Activated CD4-positive, alpha-beta T cell treated with anti-CD3 and anti-CD28 coated beads for 36 hours (primary cell): ENCODE measurements at places on chromosomes 16 and 17.

- no peak for DNase-seq
These were observed 3.5 kb upstream of the YPEL2 start for GRCh38 chr17:59327981-59328290.

DNA sequence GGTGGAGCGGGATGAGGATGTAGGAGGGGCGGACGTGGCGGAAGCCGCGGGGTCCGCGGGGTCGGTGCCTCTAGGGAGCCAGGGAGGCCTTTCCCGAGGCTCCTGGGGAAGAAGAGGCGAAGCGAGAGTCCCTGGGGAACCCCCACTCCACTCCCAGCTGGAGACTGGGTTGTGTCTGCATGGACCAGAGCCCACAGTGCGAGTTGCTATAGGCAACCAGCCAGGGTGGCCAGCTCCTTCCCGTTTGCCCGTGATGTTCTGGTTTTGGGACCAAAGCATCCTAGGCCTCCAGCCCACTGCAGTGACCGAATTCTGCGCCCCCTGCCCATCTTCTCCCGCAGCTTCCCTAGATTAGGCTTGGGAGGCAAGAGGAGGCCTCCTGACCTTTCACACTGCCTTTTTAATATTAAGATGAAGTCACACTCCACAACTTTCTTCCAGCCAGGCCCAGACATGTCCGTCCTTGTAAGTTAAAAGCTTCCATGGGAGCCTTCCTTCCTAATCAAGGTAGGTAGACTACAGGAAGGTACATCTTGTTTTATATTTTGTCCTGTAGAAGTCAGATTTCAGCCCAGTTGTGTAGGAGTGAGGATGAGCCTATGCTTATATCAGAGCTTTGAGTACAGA, 469 bp downstream of the AMZ2 start:
- DNase-seq, result peak; percentile 76

DNA sequence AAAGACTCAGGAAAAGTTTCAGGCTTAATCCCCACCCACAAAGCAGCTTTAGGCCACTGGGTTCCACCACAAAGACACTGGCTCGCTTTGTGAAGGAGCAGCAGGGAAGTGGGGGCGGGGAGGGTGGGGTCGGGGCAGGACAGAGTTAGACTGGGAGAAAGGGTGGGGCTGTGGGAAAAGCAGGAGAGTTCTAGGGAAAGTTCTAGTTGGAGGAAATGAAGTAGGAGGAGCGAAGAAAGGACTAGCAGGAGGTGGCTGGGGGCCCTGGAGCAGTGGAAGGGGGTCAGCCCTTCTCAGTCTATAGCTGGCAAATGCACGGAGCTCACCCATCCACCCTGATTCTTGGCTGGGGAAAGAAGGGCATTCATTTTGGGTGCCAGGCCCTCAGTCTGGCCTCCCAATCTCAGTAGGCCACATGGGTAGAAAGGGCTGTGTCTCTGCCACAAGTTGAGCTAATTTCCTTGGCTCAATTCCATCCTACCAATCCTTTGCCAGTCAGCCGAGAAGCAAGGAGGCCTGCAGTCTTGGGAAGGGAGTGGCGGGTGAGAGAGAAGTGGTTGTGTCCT, 4.6 kb downstream of the INPP5K start:
- no peak for DNase-seq

- DNase-seq, result no peak
These were observed 49.8 kb downstream of the NDEL1 start for GRCh38 chr17:8485491-8485890.

GRCh38 chr17:80815151-80815681, 176.4 kb upstream of the CHMP6 start:
- no peak for DNase-seq

- DNase-seq, result no peak
These were observed 64.2 kb downstream of the BMERB1 start for GRCh38 chr16:15498427-15499175.

DNA sequence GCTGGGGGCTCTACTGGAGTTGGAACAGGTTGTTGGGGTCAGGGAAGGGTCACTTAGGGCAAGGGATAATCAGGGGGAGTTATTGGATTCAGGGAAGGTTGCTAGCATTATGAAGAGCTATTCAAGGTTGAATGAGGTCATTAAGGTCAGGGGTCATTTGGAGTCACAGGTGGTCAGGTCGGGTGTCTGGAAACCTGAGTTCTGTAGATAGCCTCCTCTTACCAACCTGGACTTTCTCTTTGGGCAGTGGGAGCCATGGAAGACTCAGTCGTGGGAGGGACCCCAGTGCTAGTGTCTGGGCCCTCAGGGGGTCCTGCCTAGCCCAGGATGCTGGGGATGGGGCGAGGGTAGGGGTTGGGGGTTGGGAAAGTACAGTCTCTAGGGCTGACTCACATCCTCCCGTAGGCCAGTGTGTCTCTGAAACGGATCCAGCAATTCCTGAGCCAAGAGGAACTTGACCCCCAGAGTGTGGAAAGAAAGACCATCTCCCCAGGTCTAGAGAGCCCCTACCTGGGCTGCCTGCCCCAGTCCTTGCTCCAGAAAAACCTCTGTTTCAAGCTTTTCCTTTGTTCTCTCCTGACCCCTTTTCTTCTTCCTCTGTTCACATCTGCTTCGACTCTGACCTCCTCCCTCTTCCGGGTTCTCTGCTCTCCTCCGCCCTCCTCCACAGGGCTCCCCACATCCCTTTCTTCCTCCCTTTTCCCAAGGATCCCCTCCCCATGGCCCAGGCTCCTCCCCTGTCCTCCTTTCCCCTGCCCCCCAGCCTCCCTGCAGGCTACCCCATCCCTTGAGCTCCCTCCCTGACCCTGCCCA, 33.5 kb downstream of the ABCC3 start:
- no peak for DNase-seq

DNA sequence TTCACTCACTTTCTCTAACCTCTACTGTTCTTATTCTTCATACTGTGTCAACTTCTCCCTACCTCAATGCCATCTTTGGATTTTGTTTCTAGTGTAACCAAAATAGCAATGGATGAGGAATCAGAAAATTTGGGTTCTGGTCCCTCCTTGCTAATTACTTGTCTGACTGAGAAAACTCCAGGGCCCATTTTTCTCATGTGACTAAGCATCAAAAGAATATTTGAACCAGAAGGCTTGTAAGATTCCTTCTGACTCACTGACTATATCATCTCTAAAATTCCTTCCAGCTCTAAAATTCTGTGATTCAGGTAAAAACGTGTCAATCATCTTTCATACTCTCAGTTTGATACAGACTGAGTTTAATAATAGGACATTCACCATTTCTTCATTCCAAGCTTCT, 57.9 kb downstream of the BRIP1 start:
- no peak for DNase-seq

DNA sequence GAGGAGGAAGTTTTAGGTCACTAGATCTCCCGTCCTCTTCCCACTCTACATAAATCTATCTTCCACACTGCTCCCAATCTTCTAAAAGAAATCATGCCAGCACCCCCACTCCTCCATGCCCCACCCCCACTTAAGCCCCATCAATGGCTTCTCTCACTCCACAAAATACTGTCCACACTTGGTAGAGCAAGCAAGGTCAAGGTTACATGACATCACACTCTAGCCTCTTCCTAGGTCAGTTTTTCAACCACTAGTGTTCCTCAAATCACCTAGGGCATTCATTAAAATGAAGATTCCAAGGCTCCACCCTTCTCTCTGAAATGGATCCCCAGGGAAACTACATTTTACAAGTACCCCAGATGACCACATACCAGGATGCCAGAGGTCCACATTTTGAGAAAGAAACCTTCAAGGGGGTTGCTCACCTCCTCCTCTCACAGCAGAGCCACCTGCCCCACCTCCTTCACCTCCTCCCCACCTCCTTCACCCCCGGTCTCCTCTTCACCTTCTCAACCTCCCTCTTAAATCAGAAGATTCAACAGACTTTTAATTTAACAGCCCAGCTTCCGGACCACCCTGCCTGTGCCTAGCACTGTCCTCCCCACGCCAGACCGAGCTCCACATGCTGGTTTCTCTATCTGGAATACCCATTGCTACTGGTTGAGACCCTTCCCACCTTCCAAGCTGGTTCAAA, 3.2 kb downstream of the AMFR start:
- no peak for DNase-seq

- DNase-seq, result no peak
These were observed 5.3 kb upstream of the NPIPB7 start for GRCh38 chr16:28477311-28477920.

GRCh38 chr16:28623172-28623711, 13.4 kb upstream of the SULT1A1 start:
- DNase-seq, result peak; percentile 81

- no peak for DNase-seq
These were observed 28.2 kb upstream of the TMEM220 start for GRCh38 chr17:10758062-10758461.

GRCh38 chr17:67132366-67132765, 88.0 kb downstream of the CACNG1 start:
- DNase-seq, result no peak

- DNase-seq, result peak; percentile 99
These were observed 29.6 kb downstream of the ZNF778 start for GRCh38 chr16:89246903-89247733.

GRCh38 chr17:50842506-50843149, 7.2 kb downstream of the WFIKKN2 start:
- DNase-seq, result no peak

GRCh38 chr17:73338050-73338521, 26.3 kb upstream of the CDC42EP4 start:
- DNase-seq, result no peak

DNA sequence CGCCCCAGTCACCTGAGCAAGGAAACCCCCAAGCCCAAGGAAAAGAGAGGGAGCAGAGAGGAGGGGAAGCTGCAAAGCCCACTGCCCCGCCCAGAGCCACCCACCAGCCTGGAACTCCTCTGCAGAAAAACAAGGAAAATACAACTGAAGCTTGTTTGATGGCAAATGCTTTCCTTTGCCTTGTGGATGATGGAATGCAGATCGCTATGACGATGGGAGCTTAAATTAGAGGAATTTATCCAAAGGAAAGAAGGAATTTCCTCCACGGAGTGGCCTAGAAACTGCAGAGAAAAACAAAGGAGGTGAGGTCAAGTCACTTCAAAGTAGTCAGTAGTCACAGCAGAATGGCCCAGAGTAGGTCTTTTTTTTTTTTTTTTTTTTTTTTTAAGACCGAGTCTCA, 31.5 kb upstream of the ASGR2 start:
- no peak for DNase-seq

DNA sequence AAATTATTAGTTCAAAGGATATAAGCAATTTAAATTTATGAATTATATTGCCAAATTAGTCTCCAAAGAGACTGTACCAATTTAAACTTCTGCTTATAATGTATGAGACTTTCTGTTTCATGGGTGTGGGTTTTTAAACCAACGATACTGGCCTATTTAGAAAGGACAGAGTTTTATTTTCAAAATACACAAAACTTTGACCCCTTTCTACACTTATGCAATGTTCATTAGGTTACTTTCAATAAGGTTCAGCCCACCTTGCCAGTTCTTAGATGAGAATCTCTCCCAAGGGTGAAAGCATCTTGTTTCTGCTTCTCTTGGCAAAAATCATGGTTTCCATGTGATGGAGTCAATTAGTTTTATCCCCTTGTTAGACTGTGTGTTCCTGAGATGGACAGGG, 84.7 kb downstream of the MYO1D start:
- no peak for DNase-seq

DNA sequence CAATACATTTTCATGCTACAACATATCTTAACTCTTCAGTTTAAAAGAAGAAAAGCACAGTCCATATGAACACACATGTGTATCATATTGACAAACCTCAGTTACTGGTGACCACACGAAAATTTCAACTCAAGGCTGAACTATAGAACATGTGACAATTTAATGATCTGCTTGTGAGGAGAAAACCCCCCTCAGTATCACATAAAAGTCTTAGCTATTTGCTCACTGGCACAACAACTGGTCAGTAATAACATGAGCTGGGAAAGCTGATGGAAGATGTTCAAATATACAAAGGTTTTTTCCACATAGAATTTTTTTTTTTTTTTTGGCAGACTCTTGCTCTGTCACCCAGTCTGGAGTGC, 19.5 kb downstream of the ZNF652 start:
- DNase-seq, result no peak
